ENCODE measurements at places on chromosomes 2 and 18.

DNA sequence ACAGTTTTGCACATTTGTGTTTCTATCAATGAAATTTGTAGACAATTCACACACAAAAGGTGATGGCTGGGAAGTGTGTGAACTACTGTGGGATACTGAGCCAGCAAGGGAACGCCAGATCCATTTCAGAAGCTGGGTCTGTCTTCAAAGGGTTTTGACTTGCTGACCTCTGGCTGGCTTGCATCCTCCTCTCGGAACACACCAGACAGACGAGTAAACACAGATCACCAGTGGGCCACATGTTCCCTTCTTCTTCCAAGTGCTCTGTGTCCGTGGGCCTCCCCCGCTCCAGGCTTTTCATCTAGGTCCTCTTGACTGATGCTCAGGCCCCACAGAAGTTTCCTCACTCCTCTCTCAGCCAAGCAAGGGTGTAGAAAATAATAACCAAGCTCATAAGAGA, 122.2 kb upstream of the OSR1 start:
- no peaks in the 10 kb centered on the region for H3K27me3 ChIP-seq
- DNase-seq = no peak

DNA sequence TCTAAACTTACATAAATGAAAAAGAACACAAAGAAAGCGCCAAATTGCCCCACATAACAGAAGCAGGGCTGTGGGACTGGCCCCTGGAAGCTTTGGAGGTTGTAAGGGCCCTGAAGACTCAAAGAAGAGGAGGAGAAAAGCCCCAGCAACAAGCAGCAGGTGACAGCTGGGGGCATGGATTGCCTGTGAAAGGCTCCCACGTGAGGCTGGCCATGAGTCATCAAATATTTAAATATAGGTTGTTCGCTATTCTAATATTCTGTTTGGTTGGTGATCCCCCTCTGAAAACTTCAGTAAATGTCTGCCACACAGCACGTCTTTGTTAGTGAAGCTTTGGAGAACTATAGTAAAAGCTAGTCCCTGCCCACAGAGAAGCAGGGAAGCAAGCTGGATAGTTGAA, 132.4 kb downstream of the MREG start:
- no peak overlapping the region for H3K27ac ChIP-seq
- no peaks in the 10 kb centered on the region for H3K36me3 ChIP-seq
- H3K4me1 ChIP-seq = no peaks in the 10 kb centered on the region

DNA sequence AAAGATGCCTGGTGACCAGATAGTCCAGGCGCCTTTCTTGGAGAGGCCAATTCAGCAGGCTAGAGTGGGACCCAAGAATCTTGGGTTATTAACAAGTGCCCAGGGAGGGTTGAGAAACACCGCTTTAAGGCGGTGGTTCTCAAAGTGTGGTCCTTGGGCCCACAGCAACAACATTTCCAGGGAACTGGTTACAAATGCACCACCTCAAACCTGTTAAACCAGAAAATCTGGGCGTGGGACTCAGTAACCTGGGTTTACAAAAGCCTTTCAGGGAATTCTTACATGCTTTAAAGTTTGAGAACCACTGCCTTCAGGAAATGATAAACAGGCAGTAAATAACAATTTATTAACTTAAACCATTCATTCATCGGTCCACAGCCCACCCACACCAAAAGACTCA, 92.5 kb downstream of the SP3 start:
- DNase-seq = no peak
- H3K27me3 ChIP-seq = no peaks in the 10 kb centered on the region
- no peaks in the 10 kb centered on the region for H3K36me3 ChIP-seq
- no peak overlapping the region for H3K27ac ChIP-seq

DNA sequence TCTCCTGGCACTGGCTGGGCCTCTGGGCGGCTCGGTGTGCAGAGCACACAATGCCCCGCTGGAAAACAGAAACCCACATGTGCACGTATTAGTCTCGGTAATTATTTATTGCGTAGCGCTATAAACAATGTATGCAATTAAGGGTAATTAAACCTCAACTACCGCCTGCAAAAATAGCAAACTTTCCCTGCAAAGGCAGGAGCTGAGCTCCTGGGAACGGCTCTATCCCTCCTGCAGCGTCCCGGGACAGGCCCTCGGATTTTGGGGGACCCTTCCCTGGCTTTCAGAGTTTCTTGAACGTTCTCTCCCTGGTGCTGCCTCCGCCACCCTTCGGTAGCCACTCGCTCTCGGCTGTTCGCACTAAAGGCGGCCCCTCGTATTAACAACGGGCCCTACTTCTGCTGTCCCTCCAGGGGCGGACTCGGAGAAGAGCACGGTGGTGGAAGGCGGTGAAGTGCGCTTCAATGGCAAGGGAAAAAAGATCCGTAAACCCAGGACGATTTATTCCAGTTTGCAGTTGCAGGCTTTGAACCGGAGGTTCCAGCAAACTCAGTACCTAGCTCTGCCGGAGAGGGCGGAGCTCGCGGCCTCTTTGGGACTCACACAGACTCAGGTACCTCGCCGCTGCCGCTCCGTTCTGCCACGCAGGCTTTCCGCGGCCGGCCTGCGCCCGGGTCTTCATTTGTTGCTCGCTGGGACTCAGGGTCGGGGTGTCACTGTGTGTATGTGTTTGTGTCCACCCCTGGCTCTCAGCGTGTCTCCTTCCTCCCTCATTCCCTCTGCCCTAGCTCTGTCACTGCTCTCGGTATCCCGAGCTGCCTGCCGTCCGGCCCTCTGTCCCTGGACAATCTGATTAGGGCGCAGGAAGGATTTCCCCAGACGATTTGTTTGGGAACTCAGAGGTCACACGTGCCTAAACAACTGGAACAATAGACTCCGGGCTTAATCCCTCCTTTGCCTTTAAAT, 1.2 kb downstream of the DLX1 start:
- H3K27ac ChIP-seq = no peak overlapping the region
- H3K36me3 ChIP-seq = no peaks in the 10 kb centered on the region
- peaks cover 38% of the 10 kb centered on the region for H3K4me1 ChIP-seq
- no peak for DNase-seq
- H3K27me3 ChIP-seq = peaks cover 93% of the 10 kb centered on the region

DNA sequence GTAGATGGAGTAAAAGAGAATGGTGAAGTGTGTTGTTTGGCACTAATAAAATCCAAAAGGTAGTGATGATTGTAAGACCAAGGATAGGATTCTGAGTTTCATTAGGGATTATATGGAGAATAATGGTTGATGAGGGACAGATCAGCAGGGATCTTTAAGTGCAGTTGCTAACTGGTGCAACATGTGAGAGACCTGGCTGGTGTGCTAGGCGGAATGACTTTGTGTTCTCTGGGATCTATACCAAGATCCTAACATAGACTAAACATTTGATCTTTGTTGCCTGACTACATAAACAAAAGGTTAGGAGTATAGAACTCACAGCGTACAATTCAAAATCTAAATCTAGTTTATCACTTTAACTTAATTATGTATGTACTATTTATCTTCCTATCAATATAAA, 135.4 kb downstream of the PTRHD1 start:
- DNase-seq = no peak
- H3K4me3 ChIP-seq = no peak overlapping the region
- H3K36me3 ChIP-seq = no peaks in the 10 kb centered on the region
- H3K4me1 ChIP-seq = peaks cover 2% of the 10 kb centered on the region

DNA sequence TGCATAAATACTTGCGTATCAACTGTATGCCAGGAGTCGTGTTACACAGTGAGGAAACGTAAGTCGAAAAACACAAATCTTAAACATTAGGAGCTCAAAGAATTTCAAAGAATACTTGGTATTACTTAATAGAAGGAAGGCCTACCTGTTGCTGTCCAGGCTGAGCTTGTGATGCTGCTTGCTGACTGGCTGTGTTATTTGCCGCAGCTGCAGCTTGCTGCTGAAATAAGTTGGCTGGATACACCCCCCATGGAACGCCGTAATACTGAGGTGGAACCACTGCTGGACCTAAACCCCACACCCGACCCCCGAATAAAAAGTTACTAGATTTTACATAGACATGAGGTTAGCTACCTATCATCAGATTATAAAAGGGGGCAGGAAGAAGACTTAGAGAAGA, 56.4 kb downstream of the PUM2 start:
- peaks cover 14% of the 10 kb centered on the region for H3K36me3 ChIP-seq
- no peak for DNase-seq
- no peaks in the 10 kb centered on the region for H3K27me3 ChIP-seq
- no peak overlapping the region for H3K4me3 ChIP-seq
- no peaks in the 10 kb centered on the region for H3K4me1 ChIP-seq

DNA sequence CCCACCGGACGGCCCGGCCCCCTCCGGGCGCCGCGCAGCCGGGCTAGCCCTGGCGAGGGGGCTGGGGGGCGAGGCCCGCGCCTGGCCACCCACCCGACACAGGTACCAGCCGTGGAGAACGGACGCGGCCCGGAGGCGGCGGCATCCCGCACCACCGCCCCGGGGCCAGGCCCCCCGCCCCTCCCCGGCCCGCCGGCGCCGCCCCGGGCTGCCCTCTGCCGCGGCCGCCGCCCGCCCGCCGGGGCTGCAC, 405 bp downstream of the SOS1 start:
- peak overlapping the region; percentile 87 for H3K4me3 ChIP-seq
- no peaks in the 10 kb centered on the region for H3K27me3 ChIP-seq
- H3K36me3 ChIP-seq = no peaks in the 10 kb centered on the region
- H3K4me1 ChIP-seq = peaks cover 21% of the 10 kb centered on the region
- no peak for DNase-seq

DNA sequence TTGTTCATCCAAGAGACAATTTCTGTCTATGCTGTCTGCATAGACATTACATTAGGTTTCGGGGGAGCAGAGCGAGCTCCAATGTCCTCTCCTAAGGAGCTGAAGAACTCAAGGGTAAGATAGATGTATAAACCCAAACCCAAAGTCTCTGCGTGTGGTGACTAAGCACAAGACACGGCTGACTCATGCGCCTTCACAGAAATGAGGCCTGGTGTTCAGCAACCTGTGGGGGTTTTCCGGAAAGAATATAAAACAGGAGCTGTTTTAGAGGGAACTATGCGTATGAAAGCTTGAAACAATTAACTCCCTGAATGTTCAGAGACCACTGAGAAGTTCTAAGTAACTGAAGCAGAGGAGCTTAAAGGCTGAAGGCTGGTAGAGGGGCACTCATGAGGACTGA, 154.7 kb downstream of the SOX11 start:
- no peak overlapping the region for H3K4me3 ChIP-seq
- no peaks in the 10 kb centered on the region for H3K36me3 ChIP-seq
- DNase-seq = no peak
- H3K27me3 ChIP-seq = no peaks in the 10 kb centered on the region

- H3K36me3 ChIP-seq = no peaks in the 10 kb centered on the region
Measured at GRCh38 chr2:2321200-2321540, 9.9 kb downstream of the MYT1L start.

DNA sequence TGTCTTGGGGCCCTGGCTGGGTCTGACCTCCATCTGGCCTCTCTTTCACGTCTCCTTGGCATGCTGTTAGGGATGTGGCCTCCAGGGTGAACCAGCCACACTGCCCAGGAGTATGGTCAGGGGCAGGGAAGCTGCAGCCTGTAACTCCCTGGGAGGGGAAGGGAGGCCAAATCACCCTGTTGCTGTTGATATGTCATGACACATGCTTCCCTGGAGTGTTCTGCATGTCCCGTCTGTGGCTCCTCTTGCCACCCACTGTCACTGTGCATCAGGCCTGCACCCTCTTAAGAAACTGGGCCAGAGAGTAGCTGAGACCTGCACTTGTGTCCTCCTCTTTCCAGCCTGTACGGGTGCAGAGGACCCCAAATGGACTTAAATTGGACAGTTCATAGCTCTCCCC, 221.3 kb downstream of the FHOD3 start:
- H3K4me3 ChIP-seq = no peak overlapping the region
- H3K27ac ChIP-seq = no peak overlapping the region
- H3K36me3 ChIP-seq = no peaks in the 10 kb centered on the region
- H3K27me3 ChIP-seq = no peaks in the 10 kb centered on the region
- DNase-seq = no peak
- peaks cover 12% of the 10 kb centered on the region for H3K4me1 ChIP-seq

GRCh38 chr2:67055387-67056304, 341.5 kb upstream of the ETAA1 start:
- no peaks in the 10 kb centered on the region for H3K4me1 ChIP-seq
- H3K4me3 ChIP-seq = no peak overlapping the region

DNA sequence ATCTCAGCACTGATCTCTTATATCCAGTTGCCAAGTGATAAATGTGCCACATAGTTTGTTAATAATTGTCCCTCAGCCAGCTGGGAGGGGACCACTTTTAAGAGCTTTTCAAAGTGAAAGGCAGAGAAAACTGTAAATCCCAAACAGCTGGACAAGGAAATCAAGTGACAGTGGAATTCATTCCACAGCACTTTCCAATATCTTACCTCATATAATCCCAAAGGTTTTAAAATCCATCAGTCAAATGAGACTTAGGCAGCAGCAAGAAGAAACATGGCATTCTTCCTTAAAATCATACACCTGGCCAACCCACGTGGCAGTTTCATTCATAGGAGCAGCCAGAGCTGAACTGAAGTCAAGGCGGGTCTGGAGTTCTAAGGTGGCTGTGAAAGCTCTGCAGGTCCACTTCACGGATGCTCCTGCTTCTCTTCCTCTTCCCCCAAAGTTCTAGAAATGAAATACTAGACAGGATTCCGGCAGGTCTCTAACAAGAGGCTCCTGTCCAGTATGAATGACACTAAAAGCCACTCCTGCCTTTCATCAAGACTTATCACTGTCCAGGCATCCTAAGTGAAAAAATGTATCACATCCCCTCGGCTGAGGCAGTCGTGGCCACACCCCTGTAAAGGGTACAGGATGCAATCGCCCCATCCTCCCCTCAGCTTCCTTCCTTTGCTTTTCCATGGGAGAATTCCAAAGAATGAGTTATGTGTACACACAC, 190.4 kb upstream of the STK17B start:
- H3K27ac ChIP-seq = no peak overlapping the region
- no peak for DNase-seq
- H3K36me3 ChIP-seq = no peaks in the 10 kb centered on the region
- H3K27me3 ChIP-seq = no peaks in the 10 kb centered on the region
- H3K4me1 ChIP-seq = no peaks in the 10 kb centered on the region

DNA sequence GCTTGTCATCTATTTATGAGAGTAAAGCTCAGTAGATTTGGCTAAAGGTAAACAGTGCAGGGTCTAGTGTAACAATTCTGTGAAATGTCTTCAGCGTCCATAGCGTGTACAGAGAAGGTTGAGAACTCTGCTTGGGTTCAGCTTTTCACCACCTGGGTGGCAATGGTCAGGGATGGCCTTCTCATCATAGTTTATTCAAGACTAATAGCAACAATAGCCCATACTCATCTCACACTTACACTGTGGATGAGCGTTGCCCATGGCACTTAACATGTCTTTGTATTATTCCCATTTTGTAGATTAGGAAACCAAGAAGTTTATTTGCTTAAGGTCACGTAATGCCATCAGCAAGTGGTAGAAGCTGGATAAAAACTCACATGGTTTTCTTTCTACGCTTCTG, 106.8 kb upstream of the RND3 start:
- no peak overlapping the region for H3K27ac ChIP-seq
- H3K4me1 ChIP-seq = no peaks in the 10 kb centered on the region
- no peak for DNase-seq
- no peaks in the 10 kb centered on the region for H3K27me3 ChIP-seq
- no peaks in the 10 kb centered on the region for H3K36me3 ChIP-seq

DNA sequence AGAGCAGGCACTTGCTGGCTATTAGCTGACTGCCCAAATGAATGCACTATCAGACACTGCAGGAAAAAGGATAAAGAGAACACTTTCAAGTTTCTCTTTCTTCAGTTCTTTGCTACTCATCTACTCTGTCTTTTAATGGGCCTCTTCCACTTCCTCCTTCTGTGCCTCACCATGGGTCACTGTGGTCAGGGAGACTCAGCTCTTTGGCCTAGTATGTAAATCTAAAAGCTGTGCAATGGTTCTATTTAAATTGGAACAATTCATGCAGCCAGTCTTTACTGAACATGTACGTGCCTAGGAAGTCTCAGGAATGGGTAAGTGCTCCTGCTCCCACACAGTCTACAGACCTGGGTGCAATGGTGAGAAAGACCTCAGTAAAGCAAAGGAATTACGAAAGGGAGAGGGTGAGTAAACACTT, 79.1 kb upstream of the DNMT3A start:
- no peaks in the 10 kb centered on the region for H3K27me3 ChIP-seq
- no peak overlapping the region for H3K4me3 ChIP-seq
- H3K27ac ChIP-seq = no peak overlapping the region
- no peaks in the 10 kb centered on the region for H3K36me3 ChIP-seq

All from thoracic aorta (tissue), 2 donors.